ENCODE measurements at places on chromosomes 13 and 19.

DNA sequence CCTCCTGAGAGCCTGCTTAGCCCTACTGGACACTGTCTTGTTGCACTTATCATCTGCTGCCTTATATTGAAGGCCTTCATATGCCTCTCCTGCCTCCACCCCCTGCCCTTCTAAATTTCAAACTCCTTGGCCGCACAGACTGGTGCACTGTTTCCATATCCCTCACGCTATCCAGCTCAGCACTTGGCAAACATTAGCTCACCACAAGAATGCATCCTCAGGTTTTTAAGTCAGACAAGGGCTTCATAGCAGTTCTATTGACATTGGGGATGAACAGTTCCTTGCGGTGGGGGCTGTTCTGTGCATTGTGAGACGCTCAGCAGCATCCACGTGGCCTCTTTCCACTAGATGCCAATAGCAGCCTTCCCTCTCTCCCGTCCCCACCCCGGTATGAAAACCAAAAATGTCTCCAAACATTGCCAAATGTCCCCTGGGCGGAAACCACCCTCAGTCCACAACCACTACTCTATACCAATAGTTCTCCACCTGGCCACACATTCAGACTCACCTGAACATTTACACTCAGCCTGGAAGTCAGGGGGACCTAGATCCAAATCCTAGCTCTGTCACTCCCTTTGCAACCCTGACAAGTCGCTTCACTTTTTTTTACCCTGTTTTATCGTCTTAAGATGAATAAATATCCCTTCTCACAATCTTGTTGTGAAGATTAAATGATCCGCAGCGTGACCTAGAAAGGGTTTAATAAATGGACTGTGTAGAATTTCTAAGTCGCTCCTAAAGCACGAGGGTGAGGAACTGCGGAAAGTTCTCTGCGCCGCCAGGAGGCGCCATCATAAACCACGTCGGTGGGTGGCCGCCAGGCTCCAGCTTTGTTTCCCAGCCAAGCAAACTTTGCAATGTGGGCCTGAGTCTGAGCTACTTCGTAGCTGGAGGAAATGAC lies 3.6 kb upstream of the CEACAM3 start:
- DNase-seq: no peak

DNA sequence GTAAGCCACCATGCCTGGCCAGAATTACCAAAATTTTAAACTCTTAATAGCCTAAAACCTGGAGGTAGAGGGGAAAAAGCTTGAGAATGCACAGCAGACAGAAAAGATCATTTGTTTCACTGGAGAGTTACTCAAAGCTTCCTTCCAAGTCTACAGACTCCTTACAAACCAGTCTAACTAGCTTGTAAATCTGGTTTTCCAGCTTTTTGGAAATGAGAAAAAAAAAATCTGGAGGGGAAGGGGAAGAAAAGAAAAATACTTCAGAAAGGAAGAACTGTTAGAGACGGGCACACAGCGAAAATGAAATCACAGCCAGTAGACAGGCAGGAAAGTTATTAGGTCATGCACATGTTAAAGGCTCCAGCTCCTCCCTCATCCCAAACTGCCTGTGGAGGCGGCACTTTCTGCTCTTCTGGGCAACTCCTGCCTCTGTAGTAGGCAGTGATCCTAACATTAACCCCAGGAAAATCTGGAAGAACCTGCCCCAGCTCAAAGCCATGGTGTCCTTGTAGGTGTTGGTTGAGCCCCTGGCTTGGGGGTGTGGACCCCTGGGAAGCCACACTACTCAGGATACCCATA lies 17.3 kb downstream of the PARP4 start:
- no peak for DNase-seq

DNA sequence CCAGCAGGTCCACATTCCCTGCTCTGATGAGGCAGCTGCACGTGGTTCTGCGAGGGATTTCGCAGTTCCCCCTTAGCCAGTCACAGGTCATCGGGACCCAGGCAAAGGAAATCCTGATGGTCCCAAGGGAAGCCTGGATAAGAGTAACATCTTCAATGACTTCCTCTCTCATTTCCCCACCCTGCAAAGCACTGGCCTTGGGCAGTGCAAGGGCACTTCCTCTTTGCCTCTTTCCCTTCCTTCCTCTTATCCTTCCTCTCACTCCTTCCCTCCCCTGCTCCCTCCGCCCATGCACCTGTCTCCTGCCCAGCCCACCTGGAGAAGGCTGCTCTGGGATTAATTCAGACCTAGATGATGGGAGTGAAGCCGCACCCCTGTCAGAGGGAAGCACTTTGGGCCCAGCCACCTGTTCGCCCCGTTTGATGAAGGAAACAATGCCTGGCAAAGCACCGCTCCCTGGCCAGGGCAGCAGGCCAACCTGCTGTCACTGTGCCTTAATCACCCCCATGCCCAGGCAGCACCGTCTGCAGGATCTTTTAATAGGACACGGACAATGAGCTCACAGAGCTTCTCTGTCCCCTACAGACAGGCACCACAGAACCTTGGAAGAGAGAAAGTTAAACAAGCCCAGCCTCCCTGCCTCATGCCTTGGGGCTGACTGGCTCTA lies 113.5 kb upstream of the PABPC3 start:
- no peak for DNase-seq

GRCh38 chr13:113002206-113002912 lies 33.3 kb downstream of the MCF2L start:
- no peak for DNase-seq

DNA sequence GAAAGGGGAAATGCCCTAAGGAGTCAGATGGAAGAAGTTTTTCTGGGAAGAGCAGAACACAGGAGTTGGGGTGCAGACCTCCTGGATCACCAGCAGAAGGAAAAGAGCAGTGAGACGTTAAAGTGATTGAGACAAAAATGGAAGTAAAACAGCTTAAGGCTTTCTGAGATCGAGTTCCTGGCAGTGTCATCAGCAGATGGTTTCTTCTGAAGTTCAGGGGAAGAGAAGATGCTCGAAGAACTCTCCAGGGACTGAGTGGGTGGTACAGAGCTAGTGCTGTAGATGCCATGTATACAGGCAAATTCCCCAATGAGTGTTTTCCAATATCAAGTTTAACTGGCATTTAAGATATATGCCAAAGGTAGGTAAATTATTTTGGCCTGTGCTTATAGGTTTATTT lies 272.2 kb upstream of the KLF12 start:
- no peak for DNase-seq

GRCh38 chr13:113794764-113795173 lies 35.7 kb downstream of the TMEM255B start:
- DNase-seq: no peak

- no peak for DNase-seq
Observed at GRCh38 chr13:55062662-55063061, 2034.0 kb downstream of the OLFM4 start.

DNA sequence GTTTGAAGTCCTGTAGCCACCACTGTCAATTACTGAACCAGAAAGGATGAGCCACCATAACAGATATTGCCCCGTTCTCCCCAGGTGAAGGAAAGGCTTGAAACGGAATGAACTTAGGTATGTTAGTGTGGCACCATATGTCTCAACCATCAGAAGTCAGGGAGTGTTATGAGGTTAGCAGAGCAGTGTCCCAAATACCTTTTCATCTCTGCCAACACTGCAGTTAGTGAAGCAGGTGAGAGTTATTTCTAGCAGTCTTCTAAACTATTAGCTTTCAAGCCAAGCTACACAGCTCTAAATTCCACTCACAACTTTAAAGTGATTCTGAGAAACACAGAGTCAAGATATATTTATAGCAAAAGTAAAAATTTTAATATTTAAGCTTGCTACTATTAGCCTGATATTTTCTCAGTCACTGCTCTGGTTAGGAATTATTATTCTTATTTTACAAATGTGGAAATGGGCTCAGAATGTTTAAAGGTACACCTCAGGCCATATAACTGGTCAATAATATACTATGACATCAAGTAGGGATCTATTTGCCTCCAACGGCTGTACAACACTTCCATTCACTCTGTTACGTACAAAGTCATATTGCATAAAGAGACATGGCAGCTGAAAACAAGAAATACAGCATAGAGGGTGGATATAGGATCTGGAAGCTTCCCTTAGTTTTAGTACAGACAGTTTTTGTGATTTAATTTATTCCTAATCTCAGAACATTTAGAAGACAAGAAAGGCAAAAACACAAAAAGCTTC lies 1527.1 kb upstream of the PRR20A start:
- no peak for DNase-seq

GRCh38 chr19:44846455-44847143 lies 502 bp downstream of the NECTIN2 start:
- DNase-seq: no peak

DNA sequence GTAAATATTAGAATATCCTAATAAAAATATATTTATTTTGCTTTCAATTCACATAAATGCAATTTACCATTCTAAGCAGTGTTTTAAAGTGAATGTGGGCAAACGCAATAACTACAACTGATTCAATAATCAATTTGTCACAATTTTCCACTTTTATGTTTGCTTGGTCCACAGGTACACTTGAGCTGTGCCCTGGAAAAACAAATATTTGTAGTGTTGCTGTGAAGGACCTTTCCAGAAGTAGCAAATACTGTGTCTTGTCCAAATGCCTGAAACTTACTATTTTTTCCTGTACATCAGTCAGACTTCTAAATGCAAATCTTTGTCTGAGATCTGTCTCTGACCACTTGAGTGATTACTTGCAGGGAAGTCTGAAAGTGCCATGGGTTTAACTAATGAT lies 845.8 kb upstream of the SLITRK5 start:
- DNase-seq: no peak

- no peak for DNase-seq
Observed at GRCh38 chr13:45917019-45917418, 65.5 kb upstream of the SIAH3 start.
